ENCODE measurements at places on chromosomes 4 and X. TPM values are rescaled to one million over a fixed set of nuclear protein-coding genes. Genes with fewer than 3 reads are reported as not detected.
A peak's percentile ranks its signal among the peaks of the same experiment; 100 is the strongest.

DNA sequence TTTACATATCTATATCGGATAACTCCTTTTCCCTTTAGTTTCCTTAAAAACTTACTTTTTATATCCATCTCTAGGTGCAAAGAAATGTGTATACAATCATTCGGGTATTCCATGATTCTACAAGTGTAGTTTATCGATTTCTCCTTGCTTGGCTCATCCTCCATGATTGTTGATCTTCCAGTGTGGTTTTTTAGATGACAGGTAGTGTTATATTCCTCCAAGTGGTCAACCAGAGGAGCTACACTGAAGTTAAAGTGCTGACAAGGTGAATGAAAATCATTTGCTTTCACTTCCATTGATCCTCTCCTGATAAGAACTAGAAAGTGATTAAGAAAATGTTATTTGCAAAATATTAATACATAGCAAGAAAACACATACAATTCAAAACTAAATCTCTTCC is 38.5 kb downstream of the TMEM156 start:
- no peak for DNase-seq

- DNase-seq, result no peak
Measured at GRCh38 chrX:4179031-4179430, 465.6 kb upstream of the PRKX start.

DNA sequence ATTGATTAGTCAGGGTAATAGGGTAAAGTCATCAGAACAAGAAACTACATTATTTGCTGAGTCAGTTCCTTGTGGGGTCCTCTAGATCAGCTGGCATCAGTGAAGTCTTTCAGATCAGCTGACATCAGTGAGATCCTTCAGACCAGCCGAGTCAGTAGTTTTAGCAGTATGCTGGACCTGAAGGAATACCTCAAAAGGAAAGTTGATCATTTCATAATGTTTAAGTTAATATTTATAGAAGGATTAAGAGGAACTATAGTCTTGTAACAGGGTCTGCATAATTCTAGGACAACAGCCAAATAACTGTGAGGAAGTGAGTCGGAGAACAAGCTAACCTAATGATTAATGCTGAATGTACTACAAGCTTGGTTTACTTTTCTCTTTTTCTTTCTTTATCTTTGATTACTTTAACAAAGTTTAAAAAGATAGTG is 958 bp upstream of the UGT2B7 start:
- DNase-seq, result peak; percentile 75

- peak; percentile 1 for DNase-seq
Measured at GRCh38 chrX:64885850-64886249, 90.4 kb downstream of the ZC4H2 start.

DNA sequence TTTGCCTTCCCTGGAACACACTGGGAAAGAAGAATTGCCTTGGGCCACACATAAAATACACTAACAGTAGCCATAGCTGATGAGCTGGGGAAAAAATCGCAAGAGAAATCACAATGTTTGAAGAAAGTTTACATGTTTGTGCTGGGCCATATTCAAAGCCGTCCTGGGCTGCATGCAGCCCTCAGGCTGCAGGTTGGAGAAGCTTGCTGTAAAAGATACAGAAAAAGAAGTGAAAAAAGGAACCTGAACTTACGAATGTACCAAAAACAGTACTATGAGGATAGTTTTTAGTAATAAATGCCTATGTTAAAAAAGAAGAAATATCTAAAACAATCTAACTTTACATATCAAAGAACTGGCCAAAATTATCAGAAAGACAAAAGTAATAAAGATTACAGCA is 82.1 kb downstream of the UGT2B28 start:
- no peak for DNase-seq

The KIT gene
- total RNA-seq, result not detected

GRCh38 chr4:101232074-101232776 is 115.1 kb downstream of the PPP3CA start:
- DNase-seq, result peak; percentile 10

DNA sequence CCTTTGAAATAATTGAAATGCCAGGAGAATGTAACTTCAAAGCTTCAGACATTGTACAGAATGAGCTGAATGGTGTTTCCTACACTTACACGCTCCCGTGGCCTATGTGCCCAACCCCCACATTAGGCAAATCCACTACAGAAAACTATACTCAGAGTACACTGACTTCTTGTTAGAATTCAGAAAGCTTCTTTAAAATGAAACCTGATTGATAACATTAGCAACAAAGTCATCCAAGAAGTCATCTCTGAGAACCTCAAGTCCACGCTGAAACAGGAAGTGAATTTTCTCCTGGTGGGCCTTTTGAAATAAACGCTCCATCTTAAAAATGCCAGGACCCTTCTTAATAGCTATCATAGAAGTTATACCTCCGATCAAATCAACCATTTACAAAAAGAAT is 136.3 kb downstream of the TSPAN5 start:
- DNase-seq, result no peak

- no peak for DNase-seq
Measured at GRCh38 chr4:101027721-101028120, 319.6 kb downstream of the PPP3CA start.

GRCh38 chr4:7584606-7585159 is 150.0 kb upstream of the PSAPL1 start:
- DNase-seq, result no peak

- peak; percentile 4 for DNase-seq
Measured at GRCh38 chrX:113741744-113742143, 842.1 kb upstream of the HTR2C start.
